ENCODE measurements at places on chromosomes 4 and X. TPM values are rescaled to one million over a fixed set of nuclear protein-coding genes. Genes with fewer than 3 reads are reported as not detected.
A peak's percentile ranks its signal among the peaks of the same experiment; 100 is the strongest.

SHROOM2 gene
- 3.1 TPM for total RNA-seq

IBSP gene
- 0.30 TPM for total RNA-seq

NXF2B gene
- not detected for total RNA-seq

NALF2 gene
- total RNA-seq = 0.10 TPM

RPA4 gene
- total RNA-seq = 3.8 TPM

ARR3 gene
- total RNA-seq = not detected

DCAF8L2 gene
- total RNA-seq = not detected

HPSE gene
- total RNA-seq = 3.9 TPM

MAGEA12 gene
- total RNA-seq = not detected

ADH1A gene
- total RNA-seq = not detected

USP17L21 gene
- not detected for total RNA-seq

MAGEB10 gene
- total RNA-seq = not detected

HTN3 gene
- not detected for total RNA-seq

IL13RA2 gene
- not detected for total RNA-seq

SLC38A5 gene
- 5.9 TPM for total RNA-seq

SHISA3 gene
- 2.3 TPM for total RNA-seq

SRD5A3 gene
- total RNA-seq = 6.5 TPM

CCDC149 gene
- 11.4 TPM for total RNA-seq

PI4K2B gene
- 16.4 TPM for total RNA-seq

DNA sequence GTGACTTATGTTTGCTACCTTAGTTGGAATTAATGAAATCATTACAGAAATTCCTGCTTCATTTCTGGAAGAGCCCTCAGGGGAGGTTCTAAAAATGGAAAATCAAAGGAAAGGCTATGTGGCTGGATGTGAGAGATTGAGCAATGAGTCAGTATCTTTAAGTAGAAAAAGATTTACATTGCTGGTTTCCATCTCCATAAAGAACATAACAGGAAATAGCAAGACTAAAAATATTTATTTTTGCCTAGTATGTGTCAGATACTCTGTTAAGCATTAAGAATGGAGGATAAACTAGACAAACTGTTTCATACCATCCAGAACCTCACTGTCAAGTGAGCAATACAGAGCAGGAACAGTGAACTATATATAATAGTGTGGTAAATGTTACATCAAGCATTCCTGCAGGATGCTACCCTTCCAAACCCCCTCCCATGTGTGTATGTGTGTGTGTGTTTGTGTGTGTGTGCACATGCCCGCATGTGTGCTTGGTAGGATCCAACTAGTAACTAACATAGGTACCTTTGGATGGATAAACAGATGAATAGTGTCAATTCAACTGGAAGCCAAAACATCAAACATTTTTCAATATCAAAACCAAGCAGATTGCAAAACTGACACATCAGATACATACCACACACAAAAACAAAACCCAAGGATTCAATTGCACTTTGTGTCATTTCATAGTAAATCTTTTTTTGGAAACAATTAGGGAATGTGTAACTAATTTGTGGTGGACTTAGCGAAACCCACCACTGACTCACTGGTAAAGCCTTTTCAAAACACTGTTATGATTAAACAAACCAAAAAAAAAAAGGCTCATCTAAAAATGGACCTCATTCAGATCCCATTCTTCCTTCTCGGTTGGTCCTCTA is 223.4 kb downstream of the SHROOM3 start:
- peak; percentile 71 for DNase-seq

DNA sequence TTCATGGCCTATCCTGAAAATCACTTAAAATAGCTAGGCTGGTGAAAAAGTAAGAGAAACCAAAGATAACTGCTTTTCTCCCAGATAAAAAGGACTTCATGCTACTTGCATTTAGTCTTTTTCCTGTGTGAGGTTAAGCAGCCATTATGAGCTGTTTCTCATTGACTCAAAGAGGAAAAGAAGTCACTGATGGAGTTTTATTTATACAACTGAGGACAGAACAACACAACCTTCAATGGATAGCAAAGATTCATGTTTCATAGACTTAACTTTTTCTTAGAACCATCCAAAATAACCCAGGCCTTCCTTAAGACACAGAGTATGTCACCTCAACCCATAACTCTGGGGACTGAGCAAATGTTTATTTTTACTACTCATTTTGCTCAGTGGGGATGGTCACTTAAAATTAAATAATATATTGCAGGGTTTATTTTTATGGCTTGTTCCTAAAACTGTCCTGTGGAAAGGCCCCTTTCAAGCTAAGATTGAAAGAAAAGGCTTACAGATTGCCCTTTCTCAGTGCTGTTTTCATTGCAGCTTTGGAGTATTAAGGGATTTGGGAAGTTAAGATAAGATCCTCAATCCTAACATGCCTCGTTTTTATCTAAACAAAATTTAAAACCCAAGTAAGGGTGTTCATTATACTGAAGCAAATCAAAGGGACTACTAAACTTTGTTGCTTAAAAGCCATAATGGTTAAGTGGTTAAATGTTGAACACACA is 252.6 kb upstream of the MAD2L1 start:
- DNase-seq = no peak

GRCh38 chrX:39862963-39863362 is 234.8 kb downstream of the BCOR start:
- DNase-seq = no peak

DNA sequence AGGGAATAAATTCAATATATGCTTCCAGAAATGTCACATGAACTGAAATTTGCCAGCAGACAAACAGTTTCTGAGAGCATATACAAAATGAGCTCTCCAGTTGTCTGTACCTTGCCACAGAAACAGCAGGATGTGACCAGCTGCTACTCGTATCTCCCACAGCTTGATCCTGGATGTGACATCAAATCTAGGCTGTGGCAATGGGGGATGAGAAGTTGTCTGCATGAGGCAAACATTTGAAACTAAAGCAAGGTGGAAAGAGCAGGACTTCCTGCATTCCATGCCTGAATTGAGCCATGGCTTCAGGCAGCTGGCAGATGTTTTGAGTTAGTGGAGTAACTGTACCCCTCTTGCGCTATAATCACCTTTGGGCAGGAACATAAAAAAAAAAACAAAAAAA is 1724.0 kb downstream of the RPA4 start:
- DNase-seq = no peak

- DNase-seq = peak; percentile 51
Measured at GRCh38 chr4:153154007-153154975, 50.0 kb upstream of the TRIM2 start.

- no peak for DNase-seq
Measured at GRCh38 chr4:133150486-133151340, 1.6 kb downstream of the PCDH10 start.

GRCh38 chrX:134676436-134676835 is 18.2 kb upstream of the PLAC1 start:
- peak; percentile 32 for DNase-seq

DNA sequence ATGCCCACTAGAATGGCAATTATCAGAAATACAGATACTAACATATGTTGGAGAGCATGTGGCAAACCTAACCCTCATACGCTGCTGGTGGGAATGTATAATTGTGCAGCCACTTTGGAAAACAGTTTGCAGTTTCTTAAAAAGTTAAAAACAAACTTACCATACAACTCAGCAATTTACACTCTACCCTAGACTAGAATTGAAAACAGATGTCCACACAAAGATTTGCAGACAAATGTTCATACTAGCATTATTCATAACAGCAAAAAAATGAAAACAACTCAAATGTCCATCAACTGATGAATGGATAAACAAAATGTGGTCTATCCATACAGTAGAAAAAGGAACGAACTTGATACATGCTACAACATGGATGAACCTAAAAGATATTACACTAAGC is 64.4 kb downstream of the SLC9A7 start:
- DNase-seq = no peak

GRCh38 chrX:16718824-16719333 is 533 bp upstream of the SYAP1 start:
- DNase-seq = no peak

- DNase-seq = no peak
Measured at GRCh38 chrX:9919632-9920172, 47.5 kb upstream of the CLDN34 start.

- DNase-seq = no peak
Measured at GRCh38 chr4:99154658-99155342, 10.7 kb upstream of the ADH4 start.

DNA sequence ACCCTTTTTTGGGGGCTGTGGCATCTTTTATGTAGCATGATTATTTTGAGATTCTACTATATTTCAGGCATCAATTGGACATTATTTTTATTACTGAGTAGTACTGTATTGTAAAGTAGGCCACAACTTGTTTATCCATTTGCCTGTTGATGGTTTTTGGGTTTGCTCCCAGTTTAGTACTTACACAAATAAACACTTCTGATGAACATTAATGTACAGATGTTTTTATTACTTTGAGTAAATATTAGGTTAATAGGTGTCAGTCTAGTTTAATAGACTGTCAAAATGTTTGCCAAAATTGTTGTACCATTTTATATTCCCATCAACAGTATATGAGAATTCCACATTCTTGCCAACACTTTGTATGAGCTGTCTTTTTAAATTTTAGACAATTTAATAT is 214.9 kb upstream of the MAD2L1 start:
- no peak for DNase-seq

- DNase-seq = no peak
Measured at GRCh38 chr4:145785391-145786008, 105.6 kb downstream of the C4orf51 start.

DNA sequence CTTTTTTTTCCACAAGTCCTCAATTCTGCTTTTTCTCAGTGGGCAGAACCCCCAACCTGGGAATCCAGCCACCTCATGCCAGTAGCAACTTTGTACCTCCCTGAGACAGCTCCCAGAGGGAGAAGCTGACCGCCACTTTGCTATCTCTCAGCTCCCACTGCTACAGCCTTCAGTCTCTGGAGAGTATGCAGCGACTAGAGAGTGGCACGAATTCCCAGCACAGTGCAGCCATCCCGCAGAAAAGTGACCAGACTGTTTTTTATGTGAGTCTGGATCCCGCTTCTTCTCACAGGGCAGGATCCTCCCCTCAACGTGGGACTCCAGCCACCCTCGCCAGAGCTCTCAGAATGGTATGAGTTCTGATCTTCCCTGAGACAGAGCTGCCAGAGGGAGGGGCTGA is 1234.6 kb downstream of the FAM133A start:
- no peak for DNase-seq

DNA sequence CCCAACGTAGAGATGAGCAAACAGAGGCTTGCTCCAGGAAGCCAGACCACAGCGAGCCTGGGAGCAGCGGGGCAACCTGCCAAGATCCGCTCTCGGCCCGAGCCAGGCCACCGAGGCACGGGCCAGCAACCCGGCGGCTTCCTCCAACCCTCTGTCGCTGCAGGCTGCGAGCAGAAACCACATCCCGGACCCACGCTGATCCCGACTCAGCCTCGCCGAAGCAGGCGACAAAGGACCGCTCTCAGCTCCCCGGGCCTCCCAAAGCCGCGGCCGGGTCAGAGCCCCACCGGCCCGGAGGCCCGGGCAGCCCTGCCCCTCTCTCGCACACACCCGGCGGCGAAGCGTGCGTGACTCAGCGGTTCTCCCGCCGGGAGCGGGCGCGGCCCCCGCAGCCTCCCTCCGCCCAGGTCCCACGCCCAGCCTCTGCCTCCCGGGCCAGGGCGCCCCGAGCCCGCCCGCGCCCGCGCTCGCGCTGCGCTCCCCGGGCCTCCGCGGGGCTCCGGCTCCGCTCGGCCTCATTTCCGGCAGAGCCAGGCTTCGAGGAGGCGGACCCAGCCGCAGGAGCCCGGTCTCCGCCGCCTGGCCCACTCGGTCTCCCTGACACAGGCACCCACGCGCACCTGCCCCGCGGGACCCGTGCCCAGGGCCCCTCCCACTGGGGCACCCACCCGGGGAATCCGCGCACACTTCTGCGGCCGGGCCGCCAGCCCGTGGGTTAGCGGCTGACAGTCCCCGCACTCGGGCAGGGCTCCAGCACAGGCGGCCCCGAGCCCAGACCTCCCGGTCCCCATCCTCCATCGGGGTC is 1.7 kb downstream of the PPP2R2C start:
- no peak for DNase-seq

GRCh38 chrX:11050013-11050412 is 61.1 kb upstream of the HCCS start:
- no peak for DNase-seq

DNA sequence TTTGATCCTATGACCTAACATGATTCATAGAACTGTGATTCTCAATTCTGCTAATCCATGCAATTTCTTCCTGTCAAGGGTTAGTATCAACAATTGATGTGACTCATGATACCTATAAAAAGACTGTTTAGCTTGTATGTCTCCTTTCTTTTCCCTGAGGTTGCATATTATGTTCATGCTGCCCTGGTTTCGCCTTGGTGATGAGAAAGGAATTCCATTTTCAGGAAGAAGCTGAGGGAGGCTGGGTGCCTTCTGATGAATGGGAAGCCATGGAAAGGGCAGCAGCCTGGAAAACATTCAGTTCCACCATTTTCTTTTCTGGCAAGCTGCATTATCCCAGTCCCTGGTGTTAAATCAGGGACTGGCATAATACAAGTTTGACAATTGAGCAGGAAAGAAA is 976.5 kb downstream of the RPA4 start:
- no peak for DNase-seq

GRCh38 chr4:2878346-2878745 is 34.7 kb downstream of the ADD1 start:
- DNase-seq = no peak

DNA sequence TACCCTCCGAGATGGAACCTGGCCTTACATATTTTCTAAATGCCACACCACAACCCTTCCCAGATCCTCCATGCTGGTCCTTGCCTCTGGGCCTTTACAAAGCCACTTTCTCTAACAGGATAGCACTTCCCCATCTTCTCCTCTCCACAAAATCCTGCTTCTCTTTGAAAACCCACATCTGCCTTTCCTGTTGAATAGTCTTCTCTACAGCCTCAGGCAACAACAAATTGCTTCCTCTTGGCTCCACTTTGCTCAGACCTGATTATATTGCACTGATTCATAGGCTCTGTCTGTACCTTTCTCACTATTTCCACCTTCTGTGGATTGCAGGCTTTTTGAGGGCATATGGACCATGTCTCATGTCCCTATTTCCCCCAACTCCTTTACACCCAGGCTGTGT is 203.7 kb upstream of the MBNL3 start:
- DNase-seq = no peak

- DNase-seq = no peak
Measured at GRCh38 chr4:175456131-175456530, 355.9 kb downstream of the GPM6A start.

GRCh38 chr4:2913168-2913567 is 50.0 kb downstream of the NOP14 start:
- no peak for DNase-seq

DNA sequence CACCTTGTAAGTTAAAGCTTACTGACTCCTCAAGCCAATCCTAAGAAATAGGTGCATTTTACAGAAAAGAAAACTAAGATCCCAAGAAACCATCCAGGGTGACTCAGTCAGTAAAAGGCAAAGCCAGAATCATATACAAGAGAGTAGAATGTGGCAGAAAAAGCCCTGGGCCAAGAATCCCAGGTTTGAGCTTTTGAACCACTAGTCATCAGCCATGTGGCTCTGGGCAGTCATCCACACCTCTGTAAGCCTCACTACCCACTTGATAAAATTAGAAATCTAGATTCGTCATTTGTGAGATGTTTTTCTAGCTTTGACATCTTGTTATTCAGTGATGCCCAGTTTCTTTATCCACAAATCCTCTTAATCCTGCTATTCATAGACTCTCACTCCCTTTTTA is 122.2 kb upstream of the PDE5A start:
- no peak for DNase-seq
